ENCODE measurements at places on chromosomes 2 and 18.

GRCh38 chr18:39966275-39966674, 1988.8 kb upstream of the PIK3C3 start:
- DNase-seq: no peak

- no peak for DNase-seq
Observed at GRCh38 chr2:8566155-8566670, 115.6 kb upstream of the ID2 start.

DNA sequence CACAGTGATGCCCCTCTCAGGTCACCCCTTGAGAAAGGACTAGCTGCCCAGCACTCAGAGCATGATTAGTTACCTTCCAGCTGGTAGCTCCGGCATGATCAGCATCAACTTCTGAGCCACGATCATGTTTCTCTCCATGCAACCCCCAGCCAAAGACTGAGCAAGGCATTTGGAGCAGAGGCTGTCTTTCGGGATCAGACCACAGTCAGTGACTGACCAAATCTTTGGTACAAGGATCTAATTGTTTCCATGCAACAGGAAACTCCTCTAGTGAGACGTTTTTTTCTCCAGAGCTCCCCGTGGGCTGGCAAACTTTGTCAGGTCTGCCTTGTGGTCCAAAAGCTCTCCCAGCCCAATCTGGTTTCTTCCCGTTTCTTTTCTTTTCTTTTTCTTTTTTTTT, 244.3 kb downstream of the METTL4 start:
- DNase-seq: no peak

GRCh38 chr2:102129951-102130646, 12.4 kb upstream of the IL1R1 start:
- no peak for DNase-seq

DNA sequence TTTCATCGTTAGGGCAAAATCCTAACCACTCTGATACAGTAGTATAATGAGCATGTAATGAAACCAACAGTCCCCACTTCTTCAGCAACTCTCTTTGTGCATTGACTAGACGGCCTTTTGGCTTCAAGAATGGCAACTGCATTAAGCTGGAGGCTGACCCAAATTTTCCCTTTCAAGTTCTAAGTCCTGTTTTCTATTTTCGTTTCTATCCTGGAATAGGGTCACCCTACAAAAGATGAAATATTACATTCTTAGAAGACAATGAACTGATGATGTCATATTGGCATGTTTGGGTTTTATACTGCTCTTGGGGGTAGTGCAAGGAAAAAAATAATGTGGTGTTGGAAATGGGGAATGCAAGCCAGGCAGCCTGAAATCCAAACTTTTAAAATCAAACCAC, 254.4 kb downstream of the ETAA1 start:
- DNase-seq: no peak

DNA sequence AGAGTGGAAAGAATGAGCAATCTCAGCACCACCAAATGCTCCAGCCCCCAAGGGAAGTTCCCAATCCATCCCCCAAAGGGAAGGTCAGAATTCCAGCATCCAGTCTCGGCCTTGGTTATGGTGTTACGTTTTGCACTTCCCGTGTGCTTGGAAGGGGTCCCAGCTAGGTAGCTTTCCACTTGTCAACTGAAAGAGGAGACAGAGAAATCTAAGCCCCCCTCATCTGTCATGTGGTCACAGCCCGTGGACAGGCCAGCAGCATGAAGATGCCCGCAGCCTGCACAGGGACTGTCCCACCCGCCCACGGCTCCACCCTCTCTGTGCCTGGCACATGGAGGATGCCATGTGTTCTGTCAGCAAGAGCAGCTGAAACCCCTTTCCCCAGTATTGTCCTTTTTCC, 32.1 kb downstream of the RHOB start:
- DNase-seq: no peak

GRCh38 chr2:11498543-11499034, 32.6 kb upstream of the E2F6 start:
- DNase-seq: no peak

DNA sequence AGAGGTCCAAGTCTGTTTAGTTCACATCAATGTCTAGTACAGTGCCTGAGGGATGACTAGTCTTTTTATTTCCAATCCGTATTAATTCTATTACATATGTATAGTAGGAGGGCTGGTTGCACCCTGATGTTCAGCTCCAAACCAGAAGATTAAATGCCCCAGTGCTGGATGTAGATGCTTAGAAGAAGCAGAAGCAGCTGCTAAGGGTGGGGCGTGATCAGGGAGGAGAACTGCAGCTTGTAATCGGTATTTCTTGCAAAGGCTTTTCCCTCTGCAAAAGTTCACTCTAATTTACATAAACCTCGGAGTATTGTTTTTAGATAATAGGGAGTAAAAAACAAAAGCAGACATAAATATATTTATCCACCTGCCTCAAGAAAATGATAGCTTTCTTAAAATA, 145.3 kb upstream of the ITGA4 start:
- DNase-seq: no peak
